Mesenteric fat pad (tissue), 1 donor: ENCODE measurements at places on chromosomes 2 and 18. TPM values are rescaled to one million over a fixed set of nuclear protein-coding genes. Genes with fewer than 3 reads are reported as not detected.

DNA sequence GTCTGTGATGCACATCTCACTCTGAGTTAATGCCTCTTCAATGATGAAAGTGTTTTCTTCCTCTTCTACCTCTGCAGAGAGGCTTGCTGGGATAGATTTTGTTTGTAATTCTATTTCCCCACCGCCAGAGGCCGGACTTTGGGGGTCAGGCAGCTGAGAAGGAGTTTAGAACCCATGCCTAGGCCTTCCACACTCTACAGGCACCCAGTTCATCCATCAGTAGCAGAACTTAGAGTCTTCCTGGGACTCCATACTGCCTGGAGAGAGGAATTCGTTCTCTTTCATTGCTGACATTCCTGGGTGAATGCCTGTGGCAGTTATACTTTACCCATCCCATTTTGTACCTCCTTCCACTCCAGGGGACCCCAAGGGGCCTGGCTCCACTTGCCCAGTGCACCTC, 9.1 kb downstream of the TPRKB start:
- no peak for DNase-seq

- DNase-seq = no peak
Observed at GRCh38 chr2:188199716-188200128, 92.0 kb upstream of the GULP1 start.

- no peak for DNase-seq
Observed at GRCh38 chr2:28393114-28393836, 617 bp downstream of the FOSL2 start.

GRCh38 chr2:162073888-162074631, at the start of gene DPP4:
Gene DPP4 (minus strand): TSS chr2:162074215. CDS start chr2:162073981, 234 bp downstream.
- no peak for DNase-seq

GRCh38 chr2:240232961-240233884, 92.8 kb upstream of the OTOS start:
- DNase-seq = peak; percentile 93

GRCh38 chr18:35739778-35740177, 158.2 kb downstream of the GALNT1 start:
- no peak for DNase-seq

- DNase-seq = no peak
Observed at GRCh38 chr18:63758615-63759240, 16.5 kb upstream of the SERPINB7 start.

DNA sequence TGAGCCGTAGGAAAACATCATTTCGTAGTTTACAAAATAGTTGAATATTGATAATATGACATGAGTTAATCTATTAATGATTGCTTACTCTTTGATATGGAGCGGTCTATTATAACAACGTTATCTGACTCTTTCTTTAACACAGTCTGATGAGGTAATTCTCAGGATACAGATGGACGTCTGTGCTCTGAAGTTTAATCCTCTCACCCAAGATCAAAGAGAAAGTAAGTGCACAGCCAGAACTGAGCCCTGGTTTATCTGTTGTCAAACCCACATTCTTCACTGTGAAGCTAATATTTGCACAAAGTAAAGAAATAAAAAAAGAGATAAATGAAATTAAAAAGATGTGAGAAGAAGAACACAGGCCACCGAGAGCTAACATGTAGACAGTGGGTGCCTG, 190.9 kb upstream of the COPS8 start:
- DNase-seq = no peak

DNA sequence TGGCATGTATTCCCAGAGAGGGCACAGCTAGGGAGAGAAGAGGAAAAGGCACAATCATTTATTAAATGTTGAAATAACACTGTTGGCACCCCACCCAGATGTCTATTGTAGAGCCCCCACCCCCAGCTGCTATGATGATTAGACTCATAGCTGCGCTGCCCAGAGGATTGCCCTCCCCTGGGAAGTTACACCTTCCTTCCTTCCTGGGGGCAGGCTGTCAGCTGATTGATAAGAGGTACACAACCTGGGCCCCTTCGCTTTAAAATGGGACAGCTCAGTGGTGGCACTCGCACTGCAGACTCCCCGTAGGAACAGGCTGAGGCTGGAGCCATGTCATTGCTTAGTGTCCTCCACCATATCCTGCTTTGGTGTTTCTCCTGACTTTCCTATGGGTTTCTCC, 18.1 kb downstream of the TEX51 start:
- DNase-seq = peak; percentile 73

- no peak for DNase-seq
Observed at GRCh38 chr18:34787931-34788532, 77.9 kb downstream of the DTNA start.

DNA sequence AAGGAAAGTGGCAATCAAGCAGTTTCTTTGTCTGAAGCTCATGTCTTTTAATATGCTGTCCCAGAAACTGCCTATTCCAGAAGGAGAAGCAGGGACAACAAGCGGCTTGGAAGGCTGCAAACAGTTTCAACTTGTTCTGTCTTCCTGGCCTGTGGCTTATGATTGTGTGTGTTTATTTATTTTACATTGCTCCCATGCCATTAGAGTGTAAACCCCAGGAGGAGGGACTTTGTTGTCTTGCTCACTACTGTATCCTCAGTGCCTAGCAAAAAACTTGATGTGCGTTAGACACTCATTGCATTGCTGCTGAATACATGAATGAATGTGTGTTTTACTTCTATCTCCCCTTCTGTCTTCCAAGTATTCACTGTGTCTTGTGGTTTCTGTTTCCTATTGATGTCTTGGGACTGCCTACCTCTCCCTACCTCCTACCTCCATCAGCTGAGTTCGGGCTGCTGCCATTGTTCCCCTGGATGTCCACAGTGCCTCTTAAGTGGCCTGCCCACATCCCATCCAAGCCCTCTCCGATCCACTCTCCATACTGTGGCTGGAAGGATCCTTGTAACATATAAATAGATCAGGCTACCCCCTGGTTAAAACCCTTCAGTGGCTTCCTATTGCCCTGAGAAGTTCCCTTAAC, 261.4 kb downstream of the DYSF start:
- DNase-seq = peak; percentile 62

DNA sequence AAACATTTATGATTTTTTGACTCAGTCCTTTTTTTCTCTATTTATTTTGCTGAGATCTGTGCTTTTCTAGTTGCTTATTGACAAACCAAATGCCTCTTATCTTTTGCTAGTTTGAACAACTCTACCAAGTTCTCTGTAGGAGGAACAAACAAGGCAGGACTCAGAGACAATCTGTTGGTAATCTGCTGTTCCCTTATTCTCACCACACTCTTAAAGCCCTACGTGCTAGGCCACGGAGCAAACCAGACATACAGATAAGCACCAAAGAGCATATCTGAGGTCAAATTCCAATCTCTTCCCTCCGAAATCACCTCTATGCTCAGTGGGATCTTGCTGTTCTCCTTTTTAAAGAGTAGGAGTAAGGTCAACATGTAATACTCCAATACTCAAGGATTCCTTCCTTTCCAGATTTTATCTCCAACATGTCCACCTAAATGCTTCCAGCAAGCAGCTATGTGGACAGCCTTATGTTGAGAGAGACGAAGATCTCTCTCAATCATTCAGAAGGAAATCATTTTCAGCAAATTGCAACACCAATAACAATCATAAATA, 18.4 kb downstream of the FN1 start:
- DNase-seq = no peak

DNA sequence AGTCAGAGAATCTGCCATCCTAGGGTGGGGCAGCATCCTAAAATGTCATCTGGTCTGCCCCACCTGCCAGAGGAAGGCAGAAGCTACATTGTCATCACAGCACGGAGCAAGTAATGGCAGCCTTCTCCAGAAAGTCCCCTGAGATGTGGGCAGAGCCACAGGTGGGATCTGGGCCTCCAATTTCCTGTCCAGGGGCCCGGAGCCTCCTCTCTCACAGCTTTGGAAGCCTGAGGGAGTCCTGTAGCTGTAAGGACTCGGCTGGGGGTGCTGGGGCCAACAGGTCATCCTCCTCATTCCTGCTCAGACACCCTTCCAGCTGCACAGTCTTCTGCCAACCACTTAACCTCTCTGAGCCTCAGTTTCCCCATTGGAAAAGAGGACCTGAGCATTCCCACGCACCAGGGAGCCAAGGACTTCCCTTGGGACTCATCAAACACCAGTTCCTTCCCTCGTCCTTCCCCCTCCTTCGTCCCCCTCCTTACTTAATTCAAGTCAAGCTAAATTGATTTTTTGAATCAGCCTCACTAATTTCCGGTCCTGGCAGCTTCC, 48.6 kb upstream of the ID2 start:
- DNase-seq = peak; percentile 49

DNA sequence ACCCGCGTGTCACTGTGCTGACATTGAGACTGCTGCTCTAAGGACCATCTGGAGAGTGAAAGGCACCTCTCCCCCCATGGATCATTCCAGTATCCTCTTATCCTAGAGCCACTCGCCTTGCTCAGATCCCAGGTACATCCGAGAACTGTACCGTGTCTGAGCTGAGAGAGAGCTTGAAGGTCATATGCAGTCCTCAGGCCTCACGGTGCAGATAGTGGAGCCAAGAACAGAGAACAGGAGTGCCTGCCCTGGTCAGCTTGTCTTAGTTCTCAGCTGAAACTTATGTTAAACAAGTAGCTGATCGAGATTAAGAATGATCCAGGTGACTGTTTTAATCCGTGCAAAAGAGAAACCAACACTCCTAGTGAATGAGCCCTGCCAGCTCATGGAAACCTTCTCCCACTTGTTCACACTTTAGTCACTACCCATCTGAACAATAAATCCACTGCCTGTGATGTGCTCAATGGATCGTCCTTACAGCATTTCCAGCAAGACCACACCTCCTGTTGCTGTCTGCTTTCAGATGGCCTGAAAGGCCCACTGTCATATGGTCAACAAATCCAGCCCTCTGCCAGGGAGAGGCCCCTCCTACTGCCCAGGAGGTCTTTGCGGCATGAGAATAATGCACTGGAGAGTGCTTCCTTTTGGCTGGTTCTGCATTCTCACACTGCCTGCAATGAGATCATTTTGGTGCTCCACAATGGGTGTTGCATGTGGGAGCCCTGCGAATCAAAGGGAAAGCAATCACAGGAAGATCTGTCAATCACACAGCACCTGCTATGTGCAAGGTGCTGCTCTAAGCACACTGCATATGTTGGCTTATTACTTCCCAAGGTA, 43.7 kb upstream of the APCDD1 start:
- no peak for DNase-seq

Gene DYNC1I2
- 73.6 TPM for total RNA-seq

Gene MPHOSPH10
- 26.9 TPM for total RNA-seq

Gene FAP
- 24.7 TPM for total RNA-seq

Gene SP140
- 2.6 TPM for total RNA-seq

Gene GAL3ST2
- total RNA-seq = not detected
